ENCODE measurements at places on chromosomes 3 and 15. TPM values are rescaled to one million over a fixed set of nuclear protein-coding genes. Genes with fewer than 3 reads are reported as not detected.

The PLA2G4E gene
- polyA plus RNA-seq, result 2.0 TPM

DNA sequence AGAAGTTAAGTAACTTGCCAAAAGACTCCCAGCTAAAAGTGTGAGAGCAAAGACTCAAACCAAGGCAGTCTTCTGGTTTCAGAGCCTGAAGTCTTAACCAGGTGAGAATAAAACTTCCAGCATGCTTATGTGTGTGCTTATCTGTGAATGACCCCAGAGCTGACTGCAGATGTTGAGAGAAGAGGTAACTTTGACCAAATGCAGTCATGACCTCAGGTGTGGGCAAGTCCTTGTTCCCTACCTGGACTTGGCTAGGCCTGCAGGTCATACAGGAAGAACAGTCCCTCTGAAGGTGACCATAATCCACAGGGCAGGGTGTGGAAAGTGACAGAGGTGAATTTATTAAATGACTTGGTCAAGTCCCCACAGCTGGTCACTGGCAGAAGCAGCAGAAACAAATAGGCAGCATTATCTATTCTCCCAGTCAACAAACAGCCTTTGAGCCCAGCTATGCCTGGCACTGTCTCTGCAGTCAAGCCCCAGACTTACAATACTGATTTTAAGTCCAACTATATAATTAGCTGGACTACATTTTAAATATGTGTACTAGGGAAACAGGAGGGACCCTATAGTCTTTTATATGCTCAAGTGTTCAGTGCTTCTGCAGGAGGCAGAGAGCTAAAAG, 3.0 kb upstream of the CPEB1 start:
- DNase-seq, result no peak

GRCh38 chr3:179666436-179667035, 13.7 kb downstream of the USP13 start:
- no peak for DNase-seq

DNA sequence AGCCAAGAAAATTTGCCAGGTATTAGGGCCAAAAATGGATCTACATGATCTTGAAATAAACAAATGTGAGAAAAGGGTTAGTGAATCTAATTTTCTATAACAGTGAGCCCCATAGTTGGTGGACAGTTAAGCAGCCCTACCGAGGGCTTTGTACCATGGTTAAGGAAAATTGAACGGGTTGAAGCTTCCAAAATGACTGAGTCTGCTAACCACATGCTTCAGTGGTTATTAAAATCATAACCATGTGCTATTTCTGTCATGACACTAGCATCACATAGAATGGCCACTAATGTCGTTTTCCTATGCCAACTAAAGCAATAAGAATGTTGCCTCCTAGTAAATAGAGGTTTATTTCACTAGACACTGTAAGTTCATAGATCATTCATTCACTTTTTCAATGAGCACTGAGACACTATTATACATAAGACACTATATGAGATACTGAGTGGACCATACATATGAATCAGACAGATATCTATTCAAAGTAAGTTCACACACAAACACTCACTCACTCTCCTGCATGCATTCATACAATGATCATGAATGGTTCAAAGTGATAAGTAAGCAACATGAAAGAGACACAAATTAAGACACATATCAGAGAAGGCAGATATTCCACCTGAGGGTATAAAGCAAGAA, 4.3 kb downstream of the SST start:
- DNase-seq, result no peak

The PTX3 gene
- 5.0 TPM for polyA plus RNA-seq

The GABRB3 gene
- 1.0 TPM for polyA plus RNA-seq

DNA sequence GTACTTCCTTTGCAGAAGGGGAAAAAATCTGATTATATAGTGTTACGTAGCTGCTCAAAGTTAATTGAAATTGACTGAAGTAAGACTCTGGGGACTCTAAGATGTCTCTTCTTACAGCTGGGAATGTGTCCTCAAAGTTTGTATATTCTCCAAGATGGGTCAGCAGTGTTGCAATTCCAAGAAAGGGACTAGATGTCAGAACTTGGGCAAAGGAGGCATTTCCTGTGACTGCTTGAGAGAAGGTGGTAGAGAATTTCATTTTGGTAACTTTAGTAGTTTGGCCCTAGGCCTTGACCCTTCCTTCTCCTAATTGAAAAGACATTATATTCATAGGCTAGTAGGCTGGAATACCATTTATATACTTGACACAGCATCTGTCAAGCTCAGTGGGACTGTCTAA, 33.9 kb downstream of the PTPRG start:
- no peak for DNase-seq

GRCh38 chr3:161925749-161926360, 429.2 kb downstream of the OTOL1 start:
- no peak for DNase-seq

GRCh38 chr15:70289191-70289955, 191.7 kb upstream of the TLE3 start:
- DNase-seq, result no peak

The ASB14 gene
- 0.89 TPM for polyA plus RNA-seq

- no peak for DNase-seq
These were observed 488 bp downstream of the THSD4 start for GRCh38 chr15:71115567-71116351.

DNA sequence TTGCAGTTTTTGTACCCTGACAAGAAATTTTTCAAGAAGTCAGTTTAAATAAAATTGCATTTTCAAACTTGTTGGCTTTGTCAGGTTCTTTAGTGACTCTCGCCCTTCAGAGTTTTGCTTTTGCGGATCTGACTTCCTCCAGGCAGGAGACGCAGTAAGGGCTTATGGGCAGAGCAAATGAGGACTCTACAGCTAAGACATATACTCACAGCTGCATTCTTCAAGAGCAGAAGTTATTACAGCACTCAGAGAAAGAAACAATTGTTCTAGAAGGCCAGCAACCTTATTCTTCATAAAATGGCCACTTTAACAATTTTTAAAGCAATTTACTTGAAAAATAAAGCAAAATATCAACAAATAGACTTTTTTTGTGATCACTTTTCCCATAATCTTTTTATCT, 438.8 kb upstream of the THRB start:
- DNase-seq, result no peak

- no peak for DNase-seq
These were observed 46.6 kb upstream of the MRPL3 start for GRCh38 chr3:131549340-131549739.

- no peak for DNase-seq
These were observed 73.5 kb upstream of the SCN5A start for GRCh38 chr3:38722781-38723568.

DNA sequence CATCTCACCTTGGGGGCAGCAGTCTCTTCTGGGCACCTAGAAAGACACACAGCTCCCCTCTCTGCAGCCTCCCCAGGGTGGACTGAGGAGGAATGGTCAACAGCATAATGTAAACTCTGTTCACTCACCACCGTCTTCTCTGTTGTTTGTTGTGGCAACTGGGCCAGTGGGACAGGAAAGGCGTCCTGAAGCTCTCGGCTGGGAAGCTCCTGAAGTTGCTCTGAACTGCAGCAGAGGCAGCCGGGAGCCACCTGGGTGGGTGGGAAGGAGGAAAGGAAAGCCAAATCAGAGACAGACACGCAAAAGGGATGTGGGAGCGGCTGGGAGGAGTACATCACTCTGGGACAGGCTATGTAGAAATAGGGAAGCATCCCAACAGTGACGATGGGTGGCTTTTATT, 52.7 kb downstream of the MYLK start:
- DNase-seq, result no peak

- DNase-seq, result no peak
These were observed 38.8 kb upstream of the IGSF11 start for GRCh38 chr3:119073258-119074001.

DNA sequence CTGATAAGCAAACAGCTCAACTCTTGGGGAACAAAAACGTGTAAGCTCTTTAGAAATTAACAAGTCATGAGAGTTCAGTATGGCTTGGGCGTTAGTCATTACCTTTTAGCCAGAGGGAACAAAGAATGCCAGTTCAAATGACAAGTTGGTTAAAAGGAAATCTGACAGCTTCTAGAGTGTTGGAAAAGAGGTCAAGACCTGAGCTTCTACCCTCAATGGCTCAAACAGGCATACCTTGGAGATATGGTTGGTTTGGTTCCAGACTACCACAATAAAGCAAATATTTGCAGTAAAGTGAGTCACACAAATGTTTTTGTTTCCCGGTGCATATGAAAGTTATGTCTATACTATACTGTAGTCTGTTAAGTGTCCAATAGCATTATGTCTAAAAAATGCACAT, 136.1 kb downstream of the CACNA1D start:
- DNase-seq, result no peak

- DNase-seq, result no peak
These were observed 967.8 kb upstream of the CFAP20DC start for GRCh38 chr3:60017631-60018030.

GRCh38 chr15:29888646-29889045, 66.4 kb upstream of the TJP1 start:
- DNase-seq, result no peak

DNA sequence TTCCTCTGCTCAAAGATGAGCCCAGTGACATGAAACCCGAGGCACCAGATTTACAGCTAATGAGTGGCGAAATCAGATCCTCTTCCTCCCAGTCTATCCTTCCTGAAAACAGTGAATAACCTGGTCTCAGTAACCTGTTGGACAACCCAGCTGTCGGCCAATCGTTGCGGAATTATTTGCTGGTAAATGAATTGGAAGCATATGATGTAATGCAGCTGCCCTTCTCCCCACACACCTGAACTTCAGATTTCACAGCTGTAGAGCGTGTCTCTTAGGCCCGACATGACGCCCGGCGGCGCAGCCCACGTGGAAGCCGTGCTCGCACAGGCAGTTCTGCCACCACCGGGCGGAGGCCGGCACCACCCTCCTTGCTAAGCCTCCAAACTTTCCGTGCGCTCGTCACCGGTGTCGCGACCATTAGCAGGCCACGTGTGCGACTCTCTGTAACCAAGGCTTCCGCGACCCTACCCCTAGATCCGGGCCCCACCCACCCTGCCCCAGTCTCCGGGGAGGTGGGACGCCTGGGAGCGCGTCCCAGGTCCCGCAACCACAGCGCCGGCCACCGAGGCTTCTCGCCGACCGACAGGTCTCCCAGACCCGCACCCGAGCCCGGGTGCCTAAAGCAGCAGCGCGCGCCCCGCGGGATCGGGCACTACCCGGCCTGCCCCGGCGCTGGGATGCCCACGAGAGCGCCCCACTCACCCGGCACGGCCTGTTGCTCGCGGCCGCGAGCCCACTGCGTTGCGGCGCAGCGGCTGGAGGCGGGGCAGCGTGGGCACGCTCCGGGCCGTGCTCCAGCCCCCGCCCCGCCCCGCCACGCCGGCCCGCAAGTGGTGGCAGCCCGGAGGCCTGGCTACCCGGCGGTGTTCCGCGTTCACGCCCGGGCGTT, at the start of gene RIOX2:
Gene RIOX2, minus strand, starts transcription at position 753 of the 889 bp plus-strand sequence. CDS start 4,838 bp downstream, outside the sequence.
- no peak for DNase-seq

The UBA7 gene
- polyA plus RNA-seq, result 18.3 TPM

The ESYT3 gene
- 20.7 TPM for polyA plus RNA-seq

DNA sequence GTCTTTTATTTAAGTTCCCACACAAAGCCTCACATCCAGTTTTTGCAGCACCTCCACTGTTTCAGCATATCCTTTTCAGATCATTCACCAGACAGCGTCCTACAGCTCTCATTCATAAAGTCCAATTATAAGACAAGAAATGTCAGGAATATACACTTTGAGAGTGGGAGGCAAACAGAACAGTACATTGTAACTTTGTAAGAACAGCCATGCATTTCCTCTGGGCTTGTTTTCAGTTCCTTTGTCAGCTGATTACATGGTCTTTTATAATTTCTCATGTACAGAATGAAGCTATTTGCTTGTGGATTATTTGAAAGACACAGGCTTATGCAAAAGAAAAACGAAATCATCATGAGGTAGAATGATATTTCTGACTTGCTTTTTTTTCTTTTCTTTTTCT, 85.7 kb downstream of the SOX2 start:
- DNase-seq, result no peak

DNA sequence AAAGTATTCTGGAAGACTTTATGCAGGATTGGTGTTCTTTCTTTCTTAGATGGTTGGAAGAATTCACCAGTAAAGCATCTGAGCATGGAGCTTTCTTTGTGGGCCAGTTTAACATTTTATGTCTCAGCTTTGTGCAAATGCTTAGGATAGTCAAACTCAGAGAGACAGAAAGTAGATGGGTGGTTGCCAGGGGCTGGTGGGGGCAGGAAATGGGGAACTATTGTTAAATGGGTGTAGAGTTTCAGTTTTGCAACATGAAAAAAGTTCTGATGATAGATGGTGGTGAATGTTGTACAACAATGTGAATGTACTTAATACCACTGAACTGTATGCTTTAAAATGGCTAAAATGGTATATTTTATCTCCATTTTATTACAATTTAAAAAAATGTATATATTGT, 24.8 kb downstream of the SPCS1 start:
- no peak for DNase-seq

DNA sequence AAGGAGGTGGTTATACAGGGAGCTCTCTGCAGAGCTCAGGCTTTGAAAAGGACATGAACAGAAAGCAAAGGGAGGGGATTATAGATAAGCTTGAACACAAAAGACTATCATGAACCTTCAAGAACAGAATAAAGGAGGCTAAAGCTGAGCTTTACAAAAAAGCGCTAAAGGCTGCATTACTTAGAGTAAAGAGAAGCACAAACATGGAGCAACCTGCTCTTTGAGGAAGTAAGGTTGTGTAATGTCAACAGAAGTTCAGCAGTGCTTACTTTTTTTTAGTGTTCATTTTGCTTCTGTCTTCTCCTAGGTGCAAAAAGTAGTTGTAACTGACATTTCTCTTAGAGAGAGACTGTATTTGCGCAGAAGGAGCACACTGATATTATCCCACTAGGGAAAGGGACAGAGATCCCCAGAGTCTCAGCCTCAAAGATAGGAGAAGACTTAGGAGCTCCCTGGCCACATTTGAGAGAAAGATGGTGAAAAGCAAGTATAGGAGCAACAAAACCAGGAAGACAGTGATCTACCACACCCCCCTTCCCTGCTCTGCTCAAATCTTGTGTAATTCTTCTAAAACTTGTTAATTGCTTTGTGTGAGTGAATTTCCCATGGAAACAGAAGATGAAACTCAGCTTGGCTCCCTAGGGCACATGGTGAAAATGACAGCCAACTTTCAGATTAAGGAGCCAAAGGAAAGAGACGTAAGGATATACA, 54.7 kb downstream of the QTRT2 start:
- DNase-seq, result no peak

The GOLGA8T gene
- not detected for polyA plus RNA-seq

The GREM1 gene
- 3.3 TPM for polyA plus RNA-seq

GRCh38 chr15:58867926-58868325, 65.6 kb downstream of the SLTM start:
- no peak for DNase-seq

DNA sequence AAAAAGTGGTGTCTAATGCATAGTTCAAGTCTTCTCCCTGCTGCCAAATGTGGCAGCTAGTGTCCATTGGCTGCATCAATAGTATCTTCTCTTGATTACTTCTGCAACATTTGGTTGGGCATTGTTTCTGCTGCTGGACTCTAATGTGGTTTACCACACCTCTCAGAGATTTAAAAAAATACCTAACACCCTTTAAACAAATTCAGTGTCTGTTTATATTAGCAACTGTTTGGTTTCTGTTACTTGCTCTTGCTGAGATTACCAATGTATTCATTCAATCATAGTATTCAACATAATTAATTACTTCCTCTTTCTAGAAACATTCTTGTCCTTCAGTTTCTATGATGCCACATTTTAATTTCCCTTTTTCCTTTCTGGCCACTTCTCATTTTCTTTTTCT, 20.3 kb upstream of the NECTIN3 start:
- DNase-seq, result no peak

The C15orf39 gene
- 8.0 TPM for polyA plus RNA-seq

The VWA5B2 gene
- polyA plus RNA-seq, result 0.40 TPM

The KNL1 gene
- polyA plus RNA-seq, result 7.5 TPM
